Peyer's patch (tissue), 4 donors: ENCODE measurements at places on chromosomes 12 and 14.

DNA sequence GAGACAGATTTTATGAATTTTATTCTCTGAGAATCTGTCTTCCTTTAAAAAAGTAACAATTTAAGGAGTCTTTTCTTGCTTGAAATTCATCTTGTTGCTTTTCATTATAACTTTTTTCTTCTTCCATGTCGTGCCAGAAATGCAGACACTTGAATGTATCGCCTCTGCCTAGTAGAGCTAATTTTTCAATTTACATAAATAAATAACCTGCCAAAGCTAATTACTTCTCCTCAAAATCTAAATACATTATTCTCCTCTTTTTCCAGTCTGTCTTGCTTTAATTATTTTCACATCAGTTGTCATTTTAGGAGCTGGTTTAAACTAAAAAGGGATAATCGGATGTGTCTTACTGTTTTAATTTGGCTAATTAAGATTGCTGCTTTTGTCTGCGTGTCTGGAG is 711.1 kb upstream of the SEL1L start:
- no peak overlapping the region for H3K27ac ChIP-seq
- H3K27me3 ChIP-seq, result no peaks in the 10 kb centered on the region
- H3K36me3 ChIP-seq, result no peaks in the 10 kb centered on the region

DNA sequence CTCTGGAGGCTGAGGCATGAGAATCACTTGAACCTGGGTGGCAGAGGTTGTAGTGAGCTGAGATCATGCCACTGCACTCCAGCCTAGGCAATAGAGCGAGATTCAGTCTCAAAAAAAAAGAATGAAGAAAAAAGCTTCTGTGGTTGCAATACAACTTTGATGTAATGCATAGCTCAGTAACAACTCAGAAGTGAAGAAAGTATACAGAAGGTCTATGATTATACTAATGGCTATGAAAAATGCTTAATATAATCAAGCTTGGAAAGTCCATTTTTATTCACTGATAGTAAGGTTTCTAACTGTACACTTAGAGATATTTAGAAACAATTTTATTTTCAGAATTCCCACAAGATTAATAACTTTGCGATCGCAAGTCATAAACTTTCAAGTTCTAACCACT is 88.2 kb upstream of the FRMD6 start:
- no peak for DNase-seq
- H3K27me3 ChIP-seq, result no peaks in the 10 kb centered on the region
- H3K4me3 ChIP-seq, result no peak overlapping the region
- H3K4me1 ChIP-seq, result no peaks in the 10 kb centered on the region
- H3K27ac ChIP-seq, result no peak overlapping the region

DNA sequence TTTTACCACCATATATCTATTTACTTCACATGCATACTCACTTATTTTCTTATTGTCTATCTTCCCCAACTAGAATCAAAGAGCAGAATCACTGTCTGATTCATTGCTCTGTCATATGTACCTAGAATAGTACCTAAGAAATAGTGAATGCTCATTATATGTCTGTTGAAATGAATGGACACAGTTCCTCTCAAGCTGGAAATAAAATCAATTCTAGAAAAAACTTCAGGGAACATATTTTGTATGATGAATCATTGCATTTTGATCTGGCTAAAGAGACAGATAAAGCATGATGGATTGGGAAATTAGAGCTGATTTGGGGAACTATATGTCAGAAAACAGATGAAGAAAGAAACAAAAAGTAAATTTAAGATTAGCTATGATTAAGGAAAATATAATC is 623.3 kb downstream of the C12orf50 start:
- no peak overlapping the region for H3K4me3 ChIP-seq
- H3K27ac ChIP-seq, result no peak overlapping the region
- H3K4me1 ChIP-seq, result no peaks in the 10 kb centered on the region
- H3K36me3 ChIP-seq, result no peaks in the 10 kb centered on the region

DNA sequence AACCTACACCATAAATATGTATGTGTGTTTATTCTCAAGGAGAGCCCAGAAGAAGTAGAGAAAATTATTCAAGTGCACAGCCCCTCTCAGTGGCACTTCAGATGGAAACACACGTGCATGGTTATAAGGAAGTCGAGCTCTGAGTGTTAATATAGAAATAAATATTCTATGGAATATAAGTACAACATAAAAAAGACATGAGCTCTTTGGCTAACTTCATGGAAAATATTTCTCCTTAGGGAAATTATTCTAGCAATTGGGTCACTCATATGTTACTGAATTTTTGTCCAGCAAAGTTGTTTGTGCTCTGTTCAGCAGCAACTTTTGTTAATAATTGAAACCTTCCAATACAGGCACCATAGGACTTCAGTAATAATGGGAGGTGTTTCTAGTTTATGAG is 939.0 kb downstream of the LRFN5 start:
- no peak for DNase-seq
- H3K4me3 ChIP-seq, result no peak overlapping the region
- H3K4me1 ChIP-seq, result no peaks in the 10 kb centered on the region
- H3K36me3 ChIP-seq, result no peaks in the 10 kb centered on the region

GRCh38 chr14:70901269-70901668 is 6.0 kb upstream of the PCNX1 start:
- no peak overlapping the region for H3K27ac ChIP-seq
- no peaks in the 10 kb centered on the region for H3K4me1 ChIP-seq
- no peak for DNase-seq
- H3K27me3 ChIP-seq, result no peaks in the 10 kb centered on the region

GRCh38 chr12:68667291-68667690 is 19.5 kb upstream of the NUP107 start:
- H3K4me3 ChIP-seq, result no peak overlapping the region
- no peaks in the 10 kb centered on the region for H3K27me3 ChIP-seq
- no peak overlapping the region for H3K27ac ChIP-seq

GRCh38 chr12:8609061-8609570 is 3.5 kb downstream of the AICDA start:
- H3K4me1 ChIP-seq, result no peaks in the 10 kb centered on the region
- H3K27me3 ChIP-seq, result no peaks in the 10 kb centered on the region
- H3K36me3 ChIP-seq, result no peaks in the 10 kb centered on the region
- H3K27ac ChIP-seq, result no peak overlapping the region
- H3K4me3 ChIP-seq, result no peak overlapping the region

GRCh38 chr14:97361958-97362357 is 564.8 kb downstream of the VRK1 start:
- H3K4me1 ChIP-seq, result no peaks in the 10 kb centered on the region
- no peaks in the 10 kb centered on the region for H3K27me3 ChIP-seq
- H3K4me3 ChIP-seq, result no peak overlapping the region
- no peak overlapping the region for H3K27ac ChIP-seq
- no peak for DNase-seq

GRCh38 chr14:52863334-52863700 is 71.9 kb upstream of the GNPNAT1 start:
- H3K4me3 ChIP-seq, result no peak overlapping the region
- peaks cover 8% of the 10 kb centered on the region for H3K36me3 ChIP-seq
- no peaks in the 10 kb centered on the region for H3K4me1 ChIP-seq
- no peak overlapping the region for H3K27ac ChIP-seq
- H3K27me3 ChIP-seq, result no peaks in the 10 kb centered on the region
